ENCODE measurements at places on chromosomes 3 and 15.
A peak's percentile ranks its signal among the peaks of the same experiment; 100 is the strongest.

DNA sequence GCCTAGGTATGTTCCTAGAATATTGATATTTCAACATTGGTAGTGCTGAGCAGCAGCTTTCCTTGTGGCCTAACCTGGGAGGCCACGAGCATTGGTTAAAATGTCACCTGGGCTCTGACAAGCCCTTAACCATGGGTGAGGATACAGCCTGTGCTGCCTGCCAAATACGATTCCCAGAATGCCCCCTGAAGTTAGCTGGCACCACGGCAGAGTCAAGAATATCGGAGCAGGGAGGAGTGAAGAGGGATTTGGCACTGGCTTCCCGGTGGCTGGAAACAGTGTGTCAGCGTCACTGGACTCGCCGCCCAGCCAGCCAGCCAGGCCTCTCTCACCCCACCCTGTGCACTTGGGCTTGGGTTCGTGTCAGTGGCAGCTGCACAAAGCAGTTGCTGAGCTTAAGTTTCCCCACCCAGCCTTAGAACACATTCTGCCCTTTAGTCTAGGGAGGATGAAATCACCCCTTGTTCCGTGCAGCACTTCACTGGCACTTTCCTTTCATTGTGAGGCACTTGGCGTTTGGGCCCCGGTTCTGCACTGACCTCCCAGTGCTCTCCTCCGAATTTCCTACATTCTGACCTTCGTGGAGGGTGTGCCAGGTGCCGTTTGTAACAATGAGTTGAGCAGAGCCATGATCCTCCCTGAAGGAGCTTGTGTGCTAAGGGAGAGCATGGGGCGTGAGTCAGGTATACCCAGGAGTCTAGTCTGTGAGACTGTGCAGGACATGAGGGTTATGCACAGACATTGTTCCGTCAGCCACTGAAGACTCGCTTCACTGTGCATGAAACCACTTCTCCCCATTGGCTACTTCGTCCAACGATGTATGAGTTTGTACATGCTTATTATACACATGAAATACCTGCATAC lies 152.8 kb upstream of the BHLHE40 start:
- no peak for DNase-seq

DNA sequence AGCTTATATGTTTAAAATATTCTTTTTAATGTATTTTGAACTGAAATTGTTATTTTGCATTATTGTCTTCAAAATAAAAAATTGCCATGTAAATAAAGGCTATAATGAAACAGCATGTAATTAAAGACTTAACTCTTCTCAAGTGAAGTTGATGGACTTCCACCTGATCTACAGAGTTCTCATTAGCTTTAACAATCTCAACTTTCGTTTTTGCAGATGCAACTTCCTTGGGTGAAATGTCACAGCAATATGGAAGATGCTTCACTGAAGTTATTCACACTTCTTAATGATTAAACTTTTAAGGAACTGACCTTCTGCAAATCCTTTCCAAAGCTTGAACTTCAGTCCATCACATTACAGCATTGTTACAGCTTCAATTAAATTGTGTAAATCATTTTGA lies 63.6 kb downstream of the OSTN start:
- DNase-seq, result no peak

- DNase-seq, result no peak
These were observed 10.1 kb upstream of the RBMS3 start for GRCh38 chr3:29270752-29271151.

DNA sequence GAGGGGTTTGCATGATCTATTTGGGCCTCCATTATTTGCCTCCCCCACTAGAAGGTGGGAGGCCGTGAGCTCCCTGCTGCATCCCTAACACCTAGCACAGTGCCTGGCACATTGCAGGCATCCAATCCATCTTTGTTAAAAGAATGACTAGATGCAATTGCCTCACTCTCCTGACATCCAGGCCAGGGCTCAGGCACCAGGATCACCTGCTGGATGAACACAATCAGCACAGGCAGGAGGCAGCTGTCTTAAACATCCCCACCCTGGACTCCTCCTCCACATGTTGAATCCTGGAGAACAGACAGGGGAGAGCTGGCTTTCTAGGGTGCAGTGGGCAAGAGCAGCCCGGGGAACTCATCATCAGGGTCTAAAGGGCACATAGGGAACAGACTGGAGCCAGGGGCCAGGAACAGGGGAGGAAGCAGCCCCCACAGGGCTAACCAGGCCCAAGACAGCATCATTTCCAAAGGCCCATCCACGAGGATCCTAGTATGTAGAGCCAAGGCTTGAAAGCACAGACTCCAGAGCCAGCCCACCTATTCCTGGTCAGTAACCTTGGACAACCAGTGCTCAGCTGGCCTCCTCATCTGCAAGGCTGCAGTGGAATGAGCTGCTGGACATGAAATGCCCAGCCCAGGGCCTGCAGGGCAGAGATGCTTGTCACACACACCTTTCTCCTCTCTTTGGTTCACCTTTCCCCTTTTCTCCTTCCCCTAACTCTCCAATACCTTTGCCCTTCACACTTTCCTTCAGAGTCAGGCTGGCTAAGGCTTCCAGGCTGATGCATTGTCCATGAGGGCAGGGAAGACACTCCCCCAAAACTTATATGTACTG lies 254.4 kb upstream of the TLE3 start:
- DNase-seq, result no peak

DNA sequence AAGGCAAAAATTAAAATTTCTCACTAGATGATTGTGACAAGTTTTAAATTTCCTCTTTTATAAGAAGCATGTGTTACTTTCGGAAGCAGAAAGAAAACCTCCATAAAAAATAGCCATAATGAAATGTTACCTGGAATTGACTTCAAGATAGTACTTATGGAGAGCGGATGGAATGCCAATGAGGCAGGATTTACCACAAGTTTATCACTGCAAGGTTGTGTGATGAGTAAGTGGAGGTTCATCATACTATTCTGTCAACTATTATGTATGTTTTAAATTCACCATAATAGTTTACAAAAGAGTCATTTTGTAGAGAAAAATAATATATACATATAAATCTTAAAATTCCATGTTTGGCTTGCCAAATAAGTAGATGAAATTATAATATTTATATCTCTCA lies 230.3 kb downstream of the SCAPER start:
- no peak for DNase-seq

GRCh38 chr3:52032702-52033408 lies 23.5 kb downstream of the DUSP7 start:
- DNase-seq, result peak; percentile 57

DNA sequence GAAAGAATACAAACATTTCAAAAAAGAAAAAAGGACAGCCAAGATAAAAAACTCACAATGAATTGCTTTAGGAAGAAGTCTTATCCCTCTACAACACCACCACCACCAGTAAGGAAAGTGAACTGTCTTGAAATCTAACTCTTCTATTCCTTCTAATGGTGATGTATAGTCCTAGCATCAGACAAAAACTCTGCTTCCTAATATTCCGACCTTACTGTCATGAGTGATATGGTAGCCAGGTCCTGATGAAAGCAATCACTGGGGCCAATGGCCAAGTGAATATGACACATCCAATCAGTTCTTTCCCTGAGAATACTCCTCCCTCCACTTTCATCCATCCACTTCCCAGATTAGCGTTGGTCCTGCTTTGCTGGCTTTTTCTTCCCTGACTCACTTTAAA lies 14.8 kb downstream of the GK5 start:
- DNase-seq, result no peak

DNA sequence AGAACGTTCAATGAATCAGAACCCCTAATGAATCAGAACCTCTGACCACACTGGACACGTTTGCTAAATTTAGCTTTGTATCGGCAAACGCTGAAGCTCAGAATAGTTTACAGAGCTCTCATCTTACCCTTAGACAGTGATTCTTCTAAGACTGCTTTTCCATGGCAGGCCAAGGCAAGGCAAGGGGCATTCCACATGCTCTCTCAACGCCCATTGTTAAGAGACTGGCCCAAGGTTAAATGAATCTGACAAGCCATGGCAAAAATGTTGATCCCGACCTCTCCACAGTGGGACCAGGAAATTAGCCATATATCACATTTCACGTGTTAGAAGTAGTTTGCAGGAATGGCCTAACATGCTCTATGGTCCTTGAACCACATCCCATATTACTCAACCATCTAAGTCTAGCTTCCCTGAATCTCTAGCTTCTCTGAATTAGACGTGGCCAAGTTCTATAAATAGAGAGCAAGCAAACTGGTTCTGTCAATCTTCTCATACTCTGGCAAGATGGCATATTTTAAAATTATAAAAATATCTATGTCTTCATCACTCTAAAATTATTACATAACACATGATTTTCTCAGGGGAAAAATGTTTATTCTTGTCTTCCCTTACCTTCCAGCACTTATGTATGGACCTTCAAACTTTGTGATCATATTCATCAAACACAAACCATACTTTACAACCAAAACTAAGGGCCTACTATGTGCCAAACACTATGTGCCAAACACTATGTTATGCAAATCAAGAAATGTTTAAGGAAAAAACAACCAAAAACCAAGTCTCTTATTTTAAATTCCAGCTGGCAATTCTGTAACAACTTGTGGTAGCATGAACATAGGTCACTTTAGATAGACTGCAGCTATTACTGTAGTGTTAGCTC lies 54.3 kb downstream of the AAGAB start:
- no peak for DNase-seq

- peak; percentile 83 for DNase-seq
These were observed 102.7 kb downstream of the SLCO3A1 start for GRCh38 chr15:91956026-91956723.

GRCh38 chr15:79849789-79850188 lies 47.0 kb downstream of the MTHFS start:
- peak; percentile 64 for DNase-seq

DNA sequence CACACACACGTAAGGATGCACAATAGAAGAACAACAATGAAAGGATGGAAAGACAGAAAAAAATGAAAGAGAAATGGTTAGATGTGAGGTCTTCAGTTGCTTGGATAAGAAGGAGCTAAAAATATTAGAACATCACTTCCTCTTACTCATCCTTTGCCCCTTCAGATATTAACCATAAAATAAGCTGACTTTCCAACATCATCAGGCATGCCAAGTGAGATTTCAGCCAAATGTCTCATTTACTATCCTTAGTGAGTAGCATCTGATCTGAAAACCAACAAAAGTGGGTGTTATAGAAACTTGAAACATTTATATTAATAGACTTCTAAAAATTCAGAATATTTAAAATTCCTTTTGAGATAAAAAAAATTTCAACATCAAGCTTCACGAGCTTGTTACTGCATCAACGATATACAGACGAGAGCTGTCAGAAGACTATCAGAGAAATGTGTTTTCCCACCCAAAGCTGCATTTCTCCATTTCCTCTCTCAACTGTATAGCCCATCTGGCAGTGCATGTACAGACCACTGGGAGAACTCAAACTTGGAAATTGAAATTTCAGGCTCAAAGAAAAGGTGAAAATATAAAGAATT lies 25.4 kb upstream of the LSAMP start:
- no peak for DNase-seq

DNA sequence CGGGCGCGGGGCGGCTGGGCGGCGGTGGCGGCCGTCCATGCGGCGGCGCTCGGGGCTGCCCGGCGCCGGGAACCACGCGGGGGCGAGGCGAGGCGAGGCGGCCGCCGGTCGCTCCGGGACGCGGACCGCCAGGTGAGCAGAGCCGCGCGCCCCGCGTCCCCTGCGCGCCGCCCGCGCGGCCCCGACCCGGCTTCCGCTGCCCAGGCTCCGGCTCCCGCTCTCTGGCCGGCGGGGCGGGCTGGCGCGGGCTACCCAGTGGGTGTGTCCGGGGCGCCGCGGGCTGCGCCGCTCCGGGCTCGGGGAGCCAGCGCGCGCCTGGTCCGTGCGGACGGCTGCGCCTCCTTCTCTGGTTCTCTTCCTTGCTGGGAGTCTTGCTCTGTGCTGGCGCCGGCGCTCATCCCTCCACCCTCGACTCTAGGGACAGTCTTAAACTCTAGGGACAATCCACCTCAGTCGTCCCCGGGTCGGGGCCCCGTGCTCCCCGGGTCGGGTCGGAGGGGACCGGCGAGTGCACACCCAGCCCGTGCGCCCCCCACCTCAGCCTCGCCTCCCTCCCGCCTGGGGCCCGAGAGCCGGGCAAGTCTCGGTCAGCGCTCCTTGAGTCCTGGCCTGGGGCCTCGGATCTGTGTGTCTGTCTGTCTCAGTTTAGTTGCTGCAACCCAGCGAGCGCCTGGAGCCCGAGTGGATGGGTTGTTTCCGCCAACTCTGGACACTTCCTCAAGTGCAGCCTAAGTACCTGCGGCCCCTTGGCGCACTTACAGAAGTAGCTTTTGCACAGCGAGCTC lies 488 bp downstream of the THSD4 start:
- peak; percentile 39 for DNase-seq

- DNase-seq, result peak; percentile 14
These were observed 573.4 kb downstream of the NAALADL2 start for GRCh38 chr3:175432376-175433025.

- DNase-seq, result no peak
These were observed 35.9 kb upstream of the PPP2R3A start for GRCh38 chr3:135929670-135930069.
